GM23248 (cell line): ENCODE measurements at places on chromosomes 12 and 14. TPM values are rescaled to one million over a fixed set of nuclear protein-coding genes. Genes with fewer than 3 reads are reported as not detected.

Gene BCL2L14
- not detected in 2 replicates for total RNA-seq

Gene BIN2
- total RNA-seq: not detected in 2 replicates

Gene TAS2R31
- 0.97 and 1.4 TPM in 2 replicates for total RNA-seq

Gene RAB5B
- total RNA-seq: 47.0 and 58.6 TPM in 2 replicates

Gene KRT2
- total RNA-seq: not detected in 2 replicates

Gene PTGDR
- not detected in 2 replicates for total RNA-seq

Gene OR11G2
- not detected in 2 replicates for total RNA-seq

Gene ZFHX2
- under 0.01 TPM in 1 of 2 replicates, not detected in the other for total RNA-seq

Gene TC2N
- under 0.01 and 0.65 TPM in 2 replicates for total RNA-seq

Gene SLCO1C1
- not detected in 2 replicates for total RNA-seq

Gene GDF3
- total RNA-seq: not detected in 2 replicates

Gene MAP3K12
- total RNA-seq: 36.5 and 37.4 TPM in 2 replicates

Gene ARHGEF40
- total RNA-seq: 56.6 and 68.3 TPM in 2 replicates

Gene TSPAN9
- 13.3 and 14.4 TPM in 2 replicates for total RNA-seq

Gene AMIGO2
- total RNA-seq: 25.7 and 29.9 TPM in 2 replicates

Gene CDH24
- 3.8 and 5.6 TPM in 2 replicates for total RNA-seq

Gene ABCC9
- 41.7 and 44.3 TPM in 2 replicates for total RNA-seq

Gene ZFYVE26
- total RNA-seq: 10.8 and 11.6 TPM in 2 replicates

Gene HNRNPC
- 674 and 705 TPM in 2 replicates for total RNA-seq

Gene HEBP1
- 14.5 and 17.4 TPM in 2 replicates for total RNA-seq

Gene ANO2
- total RNA-seq: not detected in 2 replicates

Gene GPRC5A
- total RNA-seq: 32.9 and 37.8 TPM in 2 replicates

Gene DTX1
- total RNA-seq: not detected in 2 replicates
